Esophagus squamous epithelium (tissue), 5 donors: ENCODE measurements at places on chromosomes 16 and 17.

- DNase-seq, result no peak
- no peaks in the 10 kb centered on the region for H3K27me3 ChIP-seq
- peak overlapping the region; percentile 92 for H3K27ac ChIP-seq
- H3K4me1 ChIP-seq, result peaks cover 9% of the 10 kb centered on the region
These were observed 485 bp downstream of the DNAJA3 start for GRCh38 chr16:4426021-4426684.

GRCh38 chr16:10617662-10618420 is 37.4 kb upstream of the EMP2 start:
- peak overlapping the region; percentile 90 for H3K27ac ChIP-seq
- peaks cover 33% of the 10 kb centered on the region for H3K4me1 ChIP-seq
- no peaks in the 10 kb centered on the region for H3K27me3 ChIP-seq
- H3K36me3 ChIP-seq, result no peaks in the 10 kb centered on the region
- DNase-seq, result no peak

- no peak overlapping the region for H3K4me3 ChIP-seq
- no peak for DNase-seq
- H3K27ac ChIP-seq, result no peak overlapping the region
- H3K4me1 ChIP-seq, result peaks cover 9% of the 10 kb centered on the region
- H3K36me3 ChIP-seq, result no peaks in the 10 kb centered on the region
- no peaks in the 10 kb centered on the region for H3K27me3 ChIP-seq
These were observed 273.1 kb downstream of the CDH13 start for GRCh38 chr16:82899731-82900450.

GRCh38 chr16:287298-287811 is 4.4 kb downstream of the PDIA2 start:
- no peak overlapping the region for H3K27ac ChIP-seq
- H3K4me1 ChIP-seq, result no peaks in the 10 kb centered on the region
- H3K4me3 ChIP-seq, result no peak overlapping the region
